ENCODE measurements at places on chromosomes 5 and 9.

GRCh38 chr5:2187687-2188086 lies 305.0 kb upstream of the IRX4 start:
- no peak for DNase-seq

GRCh38 chr5:14059810-14060209 lies 83.3 kb upstream of the TRIO start:
- DNase-seq: no peak

GRCh38 chr5:138457531-138458275 lies 7.6 kb upstream of the EGR1 start:
- DNase-seq: no peak

DNA sequence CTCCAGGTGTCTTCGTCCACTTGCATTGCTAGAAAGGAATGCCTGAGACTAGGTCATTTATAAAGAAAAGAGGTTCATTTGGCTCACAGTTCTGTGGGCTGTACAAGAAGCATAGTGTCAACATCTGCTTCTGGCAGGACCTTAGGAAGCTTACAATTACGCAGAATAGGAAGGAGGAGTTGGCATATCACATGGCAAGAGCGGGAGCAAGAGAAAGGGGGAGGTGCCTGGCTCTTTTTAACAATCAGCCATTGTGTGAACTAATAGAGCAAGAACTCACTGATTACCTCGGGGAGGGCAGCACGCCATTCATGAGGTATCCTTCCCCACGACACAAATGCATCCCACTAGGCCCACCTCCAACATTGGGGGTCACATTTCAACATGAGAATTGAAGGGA lies 134.4 kb upstream of the EFNA5 start:
- DNase-seq: no peak

- no peak for DNase-seq
Observed at GRCh38 chr9:116432051-116432450, 255.1 kb upstream of the TRIM32 start.
